ENCODE measurements at places on chromosomes 13 and 19. TPM values are rescaled to one million over a fixed set of nuclear protein-coding genes. Genes with fewer than 3 reads are reported as not detected.

DNA sequence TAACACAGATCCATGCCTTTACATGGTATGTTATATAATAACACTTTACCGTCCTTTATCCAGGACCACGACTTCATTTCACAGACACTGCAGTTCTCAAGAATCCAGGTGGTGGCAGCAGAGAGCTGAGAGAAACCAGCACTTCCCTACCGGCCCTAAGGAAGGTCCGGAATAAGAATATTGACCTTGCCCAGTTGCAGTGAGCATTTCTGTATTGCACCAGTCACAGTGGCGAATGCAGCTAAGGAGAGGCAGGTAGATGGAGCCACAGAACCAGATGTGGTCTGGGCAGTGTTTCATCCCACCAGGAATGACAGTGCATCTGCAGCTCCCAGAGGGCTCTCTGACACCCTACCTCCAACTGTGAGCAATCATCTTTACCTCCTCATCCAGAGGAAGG lies 44.6 kb downstream of the ZNF787 start:
- no peak overlapping the region for H3K4me3 ChIP-seq
- H3K27me3 ChIP-seq, result peaks cover 9% of the 10 kb centered on the region
- peaks cover 9% of the 10 kb centered on the region for H3K4me1 ChIP-seq
- H3K27ac ChIP-seq, result no peak overlapping the region

GRCh38 chr13:112131713-112132113 lies 64.8 kb downstream of the SOX1 start:
- peaks cover 1% of the 10 kb centered on the region for H3K27me3 ChIP-seq
- no peaks in the 10 kb centered on the region for H3K4me1 ChIP-seq
- H3K4me3 ChIP-seq, result no peak overlapping the region

FCER2 gene
- 3.7 TPM for total RNA-seq

LILRA6 gene
- not detected for total RNA-seq

ACP7 gene
- not detected for total RNA-seq

Data from activated CD8-positive, alpha-beta T cell treated with anti-CD3 and anti-CD28 coated beads for 36 hours (primary cell).